ENCODE measurements at places on chromosomes 2 and 18.

- no peak for DNase-seq
These were observed 269.3 kb downstream of the ALPK2 start for GRCh38 chr18:58359620-58360019.

GRCh38 chr2:160062292-160063005 lies at the start of gene PLA2R1:
Gene PLA2R1 (minus strand): TSS chr2:160062615. CDS start chr2:160062403, 212 bp downstream.
- no peak for DNase-seq

DNA sequence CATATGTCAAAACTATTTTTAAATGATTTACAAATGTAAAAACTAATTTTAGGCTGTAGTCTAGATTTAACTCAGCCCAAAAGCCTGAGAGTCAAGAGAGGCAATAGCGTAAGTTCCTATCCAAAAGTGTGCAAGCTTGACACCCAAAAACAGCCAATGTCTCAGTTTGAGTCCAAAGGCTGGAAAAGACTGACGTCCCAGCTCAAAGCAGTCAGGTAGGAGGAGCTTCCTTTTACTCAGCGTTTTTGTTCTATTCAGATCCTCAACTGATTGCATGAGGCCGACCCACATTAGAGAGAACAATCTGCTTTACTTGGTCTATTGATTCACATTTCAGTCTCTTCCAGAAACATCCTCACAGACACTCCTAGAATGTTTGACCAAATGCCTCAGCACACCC lies 51.8 kb downstream of the MYL12B start:
- DNase-seq = no peak

DNA sequence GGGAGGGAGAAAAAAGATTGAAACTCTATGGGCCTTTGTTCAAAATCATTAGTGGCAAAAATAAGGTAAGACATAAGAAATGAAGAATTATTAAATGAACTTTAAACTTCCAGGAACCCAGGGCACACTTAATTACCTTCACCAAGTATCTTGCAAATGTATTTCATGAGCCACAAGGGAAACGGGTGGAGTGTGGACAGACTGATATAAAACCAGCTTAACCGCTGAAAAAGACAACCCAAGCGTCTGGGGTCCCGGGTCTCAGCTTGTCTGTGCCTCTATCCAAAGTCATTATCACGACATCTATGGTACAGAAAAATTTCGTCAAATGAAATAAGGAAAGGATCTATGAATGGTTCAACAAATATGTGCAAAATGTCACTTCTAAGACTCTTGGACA lies 13.9 kb upstream of the MBOAT2 start:
- no peak for DNase-seq

DNA sequence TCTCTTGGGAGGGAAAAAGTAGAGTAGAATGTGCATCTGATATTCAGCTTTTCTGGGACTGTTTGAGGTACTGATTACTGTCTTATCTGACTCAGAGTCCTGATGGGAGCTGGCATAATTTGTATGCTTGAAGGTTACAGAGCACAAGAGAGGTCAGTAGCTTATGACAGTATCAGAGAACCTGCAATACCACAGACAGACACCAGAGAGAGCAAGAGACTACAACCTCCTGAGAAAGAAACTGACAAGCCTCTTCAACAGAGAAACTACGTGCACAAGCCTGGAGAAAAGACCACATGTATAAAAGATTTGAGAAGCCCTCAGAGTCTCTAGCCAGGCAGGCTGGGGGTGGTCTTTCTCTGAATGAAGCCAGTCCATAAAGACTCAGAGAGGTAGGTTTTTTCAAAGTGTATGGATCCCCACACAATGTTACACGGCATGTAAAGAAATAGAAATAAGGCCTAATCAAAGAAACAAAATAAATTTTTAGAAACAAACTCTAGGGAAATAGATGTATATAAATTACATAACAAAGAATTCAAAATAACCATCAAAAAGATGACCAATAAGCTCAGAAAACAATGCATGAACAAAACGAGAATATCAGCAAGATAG lies 568.3 kb downstream of the LRRTM4 start:
- no peak for DNase-seq

DNA sequence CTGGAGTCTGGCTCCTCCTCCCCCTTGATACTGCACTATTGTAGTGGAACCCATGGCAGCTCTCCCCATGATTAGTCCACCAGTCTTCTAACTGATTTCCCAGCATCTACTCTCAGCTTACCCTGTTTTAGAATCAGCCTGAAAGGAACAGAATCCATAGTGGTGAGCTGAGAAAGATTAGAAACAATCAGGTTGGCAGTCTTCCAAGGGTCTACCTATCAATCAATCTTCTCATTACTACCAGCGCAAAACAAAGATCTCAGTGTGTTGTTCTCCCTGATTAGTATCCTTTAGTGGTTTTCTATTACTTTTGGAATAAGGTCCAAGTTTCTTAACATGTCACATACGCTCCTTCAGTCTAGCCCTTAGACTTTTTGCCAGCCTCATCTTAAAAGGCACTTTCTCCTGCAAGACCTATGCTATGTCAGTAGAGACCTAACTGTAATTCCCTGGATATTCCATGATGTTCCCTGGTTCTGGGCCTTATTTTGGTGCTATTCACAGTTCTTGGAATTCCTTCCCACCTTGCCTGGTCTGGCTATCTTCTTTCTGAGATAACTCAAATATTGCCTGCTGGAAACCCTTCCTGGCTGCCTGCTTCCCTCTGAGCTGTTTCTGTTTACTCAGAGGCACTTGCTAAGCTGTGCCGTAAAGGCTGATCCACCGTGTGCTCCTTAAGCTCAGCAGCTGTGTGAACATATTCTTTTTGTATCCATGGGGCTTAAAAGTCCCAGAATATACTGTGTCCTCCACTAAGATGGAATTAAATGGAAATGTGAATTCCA lies 32.6 kb downstream of the LAMA3 start:
- DNase-seq = no peak

- no peak for DNase-seq
These were observed 85.3 kb upstream of the ITGA6 start for GRCh38 chr2:172342078-172342477.

DNA sequence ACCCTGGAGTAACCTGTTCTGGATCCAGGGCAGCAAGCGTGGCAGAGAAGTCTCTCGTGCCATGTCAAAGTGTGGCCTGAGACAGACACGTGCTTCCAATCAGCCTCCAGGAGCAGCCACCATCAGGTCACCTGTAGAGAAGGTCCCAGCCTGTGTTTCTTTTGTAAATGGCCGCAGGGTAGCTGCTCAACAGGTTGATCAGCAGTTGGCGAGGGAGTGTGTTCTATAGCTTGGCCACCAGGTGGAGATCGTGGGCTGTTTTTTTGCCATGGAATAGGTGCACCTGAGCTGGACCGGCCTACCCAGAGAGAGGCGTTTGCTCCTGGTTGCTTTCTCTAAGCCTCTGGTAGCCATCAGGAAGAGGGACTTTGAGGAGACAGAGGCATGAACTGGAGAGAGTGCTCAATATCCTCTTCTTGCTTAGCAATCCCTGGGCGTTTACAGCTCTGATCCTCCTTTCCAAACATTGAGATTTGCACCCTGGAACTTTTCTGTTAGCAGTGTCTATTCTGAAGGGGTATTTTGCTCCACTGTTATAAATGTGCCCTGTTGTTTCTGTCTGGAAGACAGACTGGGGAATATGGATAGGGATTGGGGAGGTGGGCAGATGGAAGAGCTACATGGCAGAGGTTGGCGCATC lies 34.2 kb upstream of the EN1 start:
- peak; percentile 47 for DNase-seq

DNA sequence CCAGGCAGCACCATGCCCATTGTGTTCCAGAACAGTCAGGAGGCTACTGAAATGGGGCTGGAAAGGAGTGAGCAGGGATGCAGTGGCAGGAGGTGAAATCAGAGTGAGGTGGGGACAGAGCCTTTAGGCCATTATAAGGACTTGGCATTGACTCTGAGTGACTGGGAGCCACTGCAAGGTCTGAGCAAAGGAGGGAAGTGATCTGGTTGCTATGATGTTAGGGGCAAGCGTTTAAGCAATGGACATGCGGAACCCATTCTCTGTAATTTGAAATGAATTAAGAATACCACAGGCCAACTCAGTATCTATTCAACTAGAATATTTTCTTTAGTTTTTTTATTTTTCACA lies 98.2 kb downstream of the DPP4 start:
- DNase-seq = no peak

- no peak for DNase-seq
These were observed 8.2 kb upstream of the CLIP4 start for GRCh38 chr2:29106980-29107388.

DNA sequence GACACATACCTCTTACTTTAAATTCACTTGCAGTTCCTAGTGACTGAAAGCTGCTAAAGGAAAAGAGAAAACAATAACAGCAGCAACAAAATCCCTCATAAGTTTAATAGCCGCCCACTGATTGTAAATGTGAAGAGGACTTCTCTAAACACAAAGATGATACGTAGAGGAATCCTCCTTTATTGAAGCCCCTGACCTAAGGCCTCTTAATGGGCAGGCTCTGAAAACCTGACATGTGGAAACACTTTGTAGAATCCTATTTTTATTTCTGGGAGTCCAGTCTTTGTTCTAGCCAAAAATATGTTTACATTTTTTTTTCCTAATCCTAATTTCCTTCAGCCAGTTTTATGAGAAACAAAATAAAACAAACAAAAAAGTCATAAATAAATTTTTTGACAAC lies 1277.7 kb upstream of the CELF4 start:
- no peak for DNase-seq

DNA sequence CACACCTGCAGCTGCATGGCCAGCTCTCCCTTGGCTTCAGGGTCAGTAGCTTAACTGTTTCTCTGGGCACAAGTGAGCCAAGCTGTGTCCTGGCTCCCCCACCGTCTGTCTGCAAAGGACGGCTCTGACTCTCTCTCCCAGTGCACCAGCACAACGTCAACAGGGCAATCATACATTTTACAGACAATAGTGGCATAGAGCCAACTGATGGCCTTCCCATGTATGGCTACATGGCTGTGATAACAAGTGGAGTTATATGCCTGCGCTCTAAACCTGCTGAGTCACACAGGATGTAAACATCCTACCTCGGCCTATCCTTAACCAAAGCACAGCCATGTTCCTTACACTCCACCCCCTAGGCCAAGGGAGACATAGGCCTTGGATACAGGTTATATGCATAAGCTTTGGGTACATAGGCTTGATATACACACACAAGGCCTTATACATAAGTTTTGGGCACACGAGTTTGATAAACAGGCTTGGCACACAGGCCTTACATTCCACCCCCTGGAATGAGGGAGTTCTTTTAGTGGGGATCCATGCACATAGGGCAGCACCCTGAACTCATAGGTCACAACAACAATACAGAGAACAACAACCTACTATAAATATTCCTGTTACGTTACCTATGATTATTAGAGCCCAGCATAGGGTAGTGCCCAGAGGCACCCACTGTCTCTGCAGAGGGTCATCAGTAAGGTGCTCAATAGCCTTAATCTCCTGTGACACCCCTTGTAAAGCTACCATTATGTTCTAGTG lies 17.7 kb downstream of the PHOSPHO2 start:
- no peak for DNase-seq

DNA sequence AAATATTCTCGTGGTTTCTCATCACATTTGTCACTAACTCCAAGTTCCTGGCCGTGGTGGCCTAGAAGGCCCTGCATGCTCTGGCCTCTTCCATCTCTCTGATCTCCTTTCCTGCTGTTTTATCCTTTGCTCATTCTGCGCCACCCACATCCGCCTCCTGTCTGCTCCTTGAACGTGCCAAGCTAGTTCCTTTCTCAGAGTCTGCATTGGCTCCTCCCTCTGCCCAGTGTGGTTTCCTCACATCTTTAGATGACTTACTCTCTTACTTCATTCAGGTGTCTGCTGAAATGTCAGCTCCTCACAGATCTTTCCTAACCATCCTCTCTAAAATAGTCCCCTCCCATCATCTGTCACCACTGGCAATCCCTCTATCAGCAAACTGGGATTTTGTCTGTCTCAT lies 158.6 kb upstream of the RBMS1 start:
- DNase-seq = no peak

- DNase-seq = no peak
These were observed 38.0 kb downstream of the RNF152 start for GRCh38 chr18:61854578-61855448.

DNA sequence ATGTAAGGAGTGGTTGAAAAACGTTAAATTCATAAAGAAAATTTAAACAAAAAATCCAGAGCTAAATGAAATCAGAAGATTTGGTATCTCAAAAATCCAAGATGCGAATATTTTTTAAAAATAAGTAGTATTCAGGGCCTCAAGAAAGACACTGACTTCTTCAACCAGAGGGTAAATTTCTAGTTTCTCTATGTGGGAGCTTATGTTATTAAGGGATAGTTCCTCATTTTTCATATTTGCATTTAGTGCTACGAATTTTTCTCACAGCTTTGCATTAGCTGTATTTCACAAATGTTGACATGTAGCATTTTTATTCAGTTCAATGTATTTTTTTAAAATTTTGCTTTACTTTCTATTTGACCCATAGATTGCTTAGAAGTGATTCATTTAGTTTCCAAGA lies 454.7 kb downstream of the CBLN2 start:
- no peak for DNase-seq
